ENCODE measurements at places on chromosomes 13 and 19. TPM values are rescaled to one million over a fixed set of nuclear protein-coding genes. Genes with fewer than 3 reads are reported as not detected.

SLC6A16 gene
- total RNA-seq, result not detected

DNA sequence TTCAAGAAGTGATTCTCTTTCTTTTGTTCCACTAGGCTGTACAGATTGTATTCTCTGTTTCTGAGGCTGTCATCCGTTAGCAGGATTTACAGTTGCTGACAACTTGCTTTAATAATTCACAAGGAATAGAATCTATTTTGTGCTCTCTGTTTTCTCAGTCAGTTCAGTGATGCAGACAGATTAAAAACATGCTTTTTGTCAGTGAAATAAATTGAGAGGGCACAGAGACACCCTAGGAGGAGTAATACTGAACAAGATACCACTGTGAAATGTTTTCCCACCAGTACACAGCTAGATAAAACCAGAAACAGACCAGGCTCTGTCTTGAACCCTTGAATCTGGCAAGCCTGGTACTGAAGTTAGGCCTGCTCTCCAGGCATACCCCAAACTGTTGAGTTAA is 58.7 kb downstream of the LACC1 start:
- no peak overlapping the region for H3K27ac ChIP-seq
- H3K4me1 ChIP-seq, result peaks cover 8% of the 10 kb centered on the region
- no peak overlapping the region for H3K4me3 ChIP-seq
- no peaks in the 10 kb centered on the region for H3K36me3 ChIP-seq

GRCh38 chr19:17332677-17333581 is 1.7 kb downstream of the ANO8 start:
- DNase-seq, result peak; percentile 76
- no peak overlapping the region for H3K27ac ChIP-seq

DNA sequence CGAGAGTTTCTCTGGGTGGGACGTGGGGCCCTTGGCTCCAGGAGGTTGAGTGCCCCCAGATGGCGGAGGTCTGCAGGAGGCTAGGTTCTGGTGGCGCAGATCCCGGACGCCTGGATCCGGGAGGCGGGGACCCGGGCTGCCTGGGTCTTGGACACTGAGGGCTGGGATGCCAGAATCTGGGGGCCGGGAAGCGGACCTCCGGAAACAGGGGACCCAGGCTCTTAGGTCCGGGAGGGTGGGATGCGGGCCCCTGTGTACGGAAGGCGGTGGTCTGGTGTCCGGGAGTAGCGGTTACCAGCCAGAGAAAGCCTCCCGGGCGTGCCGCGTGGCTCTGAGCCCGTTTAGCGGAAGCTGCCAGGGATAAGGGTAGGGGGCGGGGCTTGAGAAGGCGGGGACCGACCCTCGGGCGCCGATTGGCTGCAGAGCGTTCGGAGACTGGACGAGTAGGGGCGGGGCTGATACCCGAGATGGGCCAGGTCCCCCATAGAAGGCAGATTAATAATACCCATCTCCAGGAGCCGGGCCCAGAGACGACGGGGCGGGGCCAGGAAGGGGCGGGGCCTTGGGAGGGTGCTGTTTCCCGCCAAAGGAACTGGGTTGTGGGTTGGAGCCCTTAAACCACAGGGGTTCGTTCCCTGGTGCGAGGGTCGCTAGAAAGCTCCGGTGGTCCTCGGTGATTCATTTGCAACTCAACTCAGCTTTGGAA is at the start of gene SLC1A5:
Gene SLC1A5 (minus strand): TSS at position 333 of the 706 bp plus-strand sequence. CDS start 629 bp downstream, outside the sequence.
- peaks cover 35% of the 10 kb centered on the region for H3K4me1 ChIP-seq
- no peaks in the 10 kb centered on the region for H3K27me3 ChIP-seq
- H3K36me3 ChIP-seq, result no peaks in the 10 kb centered on the region
- H3K4me3 ChIP-seq, result peak within 1 kb of the TSS; percentile 91
